Stimulated activated CD8-positive, alpha-beta memory T cell treated with anti-CD3 and anti-CD28 coated beads, Interleukin-7, amount 100 ng/mL, for 24 hours (primary cell): ENCODE measurements at places on chromosomes 3 and 15.

DNA sequence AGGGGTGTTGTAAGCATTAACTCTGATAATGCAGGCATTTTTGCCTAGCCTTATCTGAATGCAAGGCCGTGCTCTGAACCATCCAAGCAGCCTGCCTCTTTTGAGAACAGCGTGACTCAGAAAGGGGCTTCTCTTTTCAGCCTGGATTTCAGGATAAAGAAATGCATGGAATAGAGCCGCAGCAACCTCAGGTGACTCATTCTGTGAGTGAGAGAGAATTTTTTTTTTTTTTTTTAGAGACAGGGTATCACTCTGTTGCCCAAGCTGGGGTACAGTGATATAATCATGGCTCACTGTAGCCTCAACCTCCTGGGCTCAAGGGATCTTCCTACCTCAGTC is 20.6 kb upstream of the PDE8A start:
- no peak for DNase-seq

- no peak for DNase-seq
Measured at GRCh38 chr3:28151608-28152228, 89.7 kb upstream of the CMC1 start.

DNA sequence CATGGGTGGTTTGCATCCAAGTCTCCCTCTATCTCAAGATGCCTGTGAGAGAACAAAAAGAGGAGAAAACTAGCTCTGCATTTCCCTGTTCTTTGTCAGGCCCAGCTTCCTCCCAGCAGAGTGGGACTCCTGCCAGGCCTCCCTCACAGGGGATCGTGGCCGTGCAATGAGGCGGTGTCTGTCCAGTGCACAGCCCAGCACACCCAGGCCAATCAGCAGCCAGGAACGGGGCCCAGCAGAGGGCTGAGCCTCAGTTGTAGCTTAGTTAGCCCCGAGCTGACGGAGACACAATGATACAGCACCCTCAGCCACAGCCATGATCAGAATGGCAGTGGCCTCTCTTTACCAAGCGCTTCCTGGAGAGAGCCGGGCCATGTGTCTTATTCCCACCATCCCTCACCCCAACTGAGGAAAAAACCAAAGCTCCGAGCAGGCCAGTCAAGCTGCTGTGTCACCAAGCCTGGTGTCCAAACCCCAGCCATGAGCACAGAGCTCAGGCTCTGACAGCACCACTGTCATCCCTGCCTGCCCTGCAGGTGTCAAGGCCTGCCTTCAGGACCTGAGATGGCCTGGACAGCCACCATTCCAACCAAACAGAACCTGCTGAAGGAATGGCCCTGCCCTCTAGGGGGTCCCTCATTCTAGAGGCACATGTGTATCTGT is 71.1 kb downstream of the DNAJB8 start:
- no peak for DNase-seq

- no peak for DNase-seq
Measured at GRCh38 chr3:31472479-31473390, 60.0 kb upstream of the STT3B start.

DNA sequence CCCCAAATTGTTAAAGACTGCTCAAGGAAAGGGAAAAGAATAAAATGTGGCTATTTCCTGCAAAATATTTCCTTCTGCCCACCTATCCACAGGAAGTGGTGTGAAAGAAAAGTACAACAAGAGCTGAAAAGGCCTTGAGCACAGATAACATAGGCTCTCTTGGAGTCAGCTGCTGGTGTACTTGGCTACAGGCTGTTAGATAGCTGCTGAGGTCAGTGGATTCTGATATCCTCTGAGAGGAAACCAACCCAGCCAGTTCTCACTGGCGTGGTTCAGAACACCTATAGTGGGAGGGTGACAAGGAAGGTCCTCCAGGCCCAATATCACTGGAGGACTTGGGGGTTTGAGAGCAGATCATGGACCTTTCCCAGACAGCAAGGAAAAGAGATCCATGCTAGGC is 124.4 kb upstream of the GAP43 start:
- no peak for DNase-seq

DNA sequence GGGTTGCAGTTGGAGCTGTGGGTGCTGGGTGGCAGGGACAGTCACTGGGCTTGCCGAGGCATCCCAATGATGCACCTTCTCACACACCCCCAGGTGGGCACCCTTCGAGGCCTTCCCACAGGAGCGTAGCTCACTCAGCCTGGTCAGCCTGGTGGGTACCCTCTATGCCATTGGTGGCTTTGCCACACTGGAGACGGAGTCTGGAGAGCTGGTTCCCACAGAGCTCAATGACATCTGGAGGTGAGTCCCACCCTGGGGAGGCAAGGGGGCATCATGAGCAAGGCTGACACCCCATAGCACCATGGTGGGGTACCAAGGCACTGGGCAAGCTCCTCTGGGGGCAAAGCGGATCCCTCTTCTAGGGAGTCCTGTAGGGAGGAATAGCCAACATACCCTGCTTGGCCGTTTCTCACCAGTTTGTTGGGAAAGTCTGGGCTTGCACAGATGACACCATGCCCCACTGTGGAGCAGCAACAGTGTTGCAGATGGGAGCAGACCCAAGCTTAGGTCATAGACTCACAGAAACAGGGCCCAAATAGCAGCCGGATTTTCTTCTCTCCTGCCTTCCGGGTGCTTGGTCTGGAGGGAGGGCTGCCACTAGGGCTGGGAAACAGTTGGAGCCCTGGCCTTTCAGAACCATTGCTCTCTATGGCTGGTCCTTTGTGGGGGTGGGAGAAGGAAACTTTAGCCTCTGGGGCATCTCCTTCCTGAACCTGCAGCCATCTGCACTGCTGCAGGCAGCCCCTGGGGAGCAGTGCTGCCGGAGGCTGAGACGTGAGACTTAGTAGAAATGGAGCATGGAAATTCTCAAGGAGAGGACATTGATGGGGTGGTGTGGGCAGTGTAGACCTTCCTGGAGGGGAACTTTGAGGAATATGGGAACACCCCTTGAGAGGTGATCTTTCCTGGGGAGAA is 5.7 kb downstream of the KLHL40 start:
- no peak for DNase-seq

DNA sequence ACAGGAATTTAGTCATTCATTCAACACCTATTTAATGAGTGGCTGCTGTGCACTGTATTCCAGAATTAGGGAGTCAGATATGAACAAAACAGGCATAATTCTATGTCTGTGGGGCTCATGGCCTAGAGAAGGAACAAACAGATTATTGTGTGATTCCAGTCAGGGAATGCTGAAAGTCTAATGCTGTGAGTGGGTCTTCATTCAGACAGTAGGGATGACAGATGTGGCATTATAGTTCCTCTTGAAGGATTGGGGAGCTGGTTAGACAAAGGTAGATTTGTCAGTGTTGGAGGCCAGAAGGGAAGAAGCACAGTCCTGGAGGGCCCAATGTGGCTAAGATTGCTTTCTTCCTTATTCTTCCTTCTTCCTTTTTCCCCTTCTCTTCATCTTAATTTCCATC is 226.4 kb upstream of the EIF1B start:
- no peak for DNase-seq

DNA sequence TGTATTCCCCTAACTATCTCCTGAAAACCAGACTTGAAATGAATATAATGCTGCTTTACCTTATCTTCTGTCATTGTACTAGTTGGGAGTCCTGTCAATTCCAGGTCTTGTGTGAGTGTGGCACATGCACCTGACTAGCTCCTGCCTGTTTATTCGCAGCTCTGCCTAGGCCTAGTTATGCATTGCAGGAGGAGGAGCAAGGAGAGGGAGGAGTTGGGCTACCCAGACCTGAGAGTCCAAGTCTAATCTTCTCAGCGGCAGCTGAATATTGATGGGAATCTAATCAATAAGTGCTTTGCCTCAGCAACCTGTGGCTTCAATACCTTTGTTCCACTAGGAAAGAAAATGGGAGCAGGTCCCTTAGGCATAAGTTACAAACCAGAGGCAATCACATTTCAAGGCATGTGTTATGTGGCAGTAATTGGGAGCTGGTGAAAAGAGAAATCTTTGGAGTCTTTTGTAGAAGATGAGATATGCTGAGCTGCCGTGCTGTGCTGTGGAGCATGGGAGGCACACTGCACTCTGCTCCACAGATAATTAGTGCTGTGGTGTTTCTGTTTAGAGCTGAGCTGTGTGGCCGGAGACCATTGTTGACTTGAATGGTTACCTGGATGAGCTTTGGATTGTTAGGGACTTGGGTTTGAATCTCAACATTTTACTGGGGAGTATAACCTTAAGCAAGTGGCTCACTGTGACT is at the start of gene SLC2A2:
SLC2A2 (minus strand) TSS at position 124 of the 697 bp plus-strand sequence; CDS start at position 74, 50 bp downstream.
- DNase-seq, result no peak

- no peak for DNase-seq
Measured at GRCh38 chr3:117674321-117674720, 964.7 kb downstream of the TUSC7 start.

GRCh38 chr3:12920967-12921366 is 79.6 kb upstream of the RPL32 start:
- no peak for DNase-seq

GRCh38 chr3:16417945-16418739 is 95.4 kb downstream of the RFTN1 start:
- DNase-seq, result no peak

DNA sequence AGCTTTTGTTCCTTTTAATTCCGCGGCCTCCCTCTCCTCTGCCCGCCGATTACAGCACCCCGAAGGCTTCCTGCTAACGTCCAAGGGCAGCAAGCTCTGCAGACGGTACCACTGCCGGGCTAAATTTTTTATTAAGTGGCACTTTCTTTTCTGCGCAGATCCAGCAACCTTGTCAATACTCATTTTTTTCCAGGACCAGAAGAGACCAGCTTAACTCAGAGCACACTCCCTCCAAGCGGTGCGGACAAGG is 542 bp upstream of the MEIS2 start:
- DNase-seq, result no peak

GRCh38 chr15:78063970-78064385 is 13.5 kb downstream of the TBC1D2B start:
- DNase-seq, result no peak

DNA sequence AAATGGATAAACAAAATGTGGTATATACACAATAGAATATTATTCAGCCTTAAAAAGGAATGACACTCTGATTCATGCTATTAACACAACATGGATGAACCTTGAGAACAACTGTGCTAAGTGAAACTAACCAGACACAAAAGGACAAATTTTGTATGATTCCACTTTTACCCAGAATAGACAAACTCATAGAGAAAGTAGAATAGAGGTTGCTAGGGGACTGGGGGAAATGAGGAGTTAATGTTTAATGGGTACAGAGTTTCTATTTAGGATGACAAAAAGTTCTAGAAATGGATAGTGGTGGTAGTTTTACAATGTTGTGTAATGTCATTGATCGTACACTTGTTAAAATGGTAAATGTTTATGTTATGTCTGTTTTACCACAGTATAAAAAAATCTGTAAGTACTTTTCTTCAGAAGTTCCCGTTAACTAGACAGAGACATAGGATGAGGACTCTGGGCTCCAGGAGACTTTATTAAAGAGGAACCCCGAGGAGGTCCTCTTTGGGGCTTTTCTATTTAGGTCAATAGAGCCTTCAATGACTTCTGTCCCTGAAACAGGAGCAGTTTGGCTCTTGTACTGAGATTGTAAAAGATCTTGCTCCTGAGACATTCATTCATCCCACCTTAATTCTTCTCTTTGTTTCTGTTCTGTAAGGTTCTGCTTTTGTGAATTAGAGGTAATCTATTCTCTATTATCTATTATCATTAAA is 24.5 kb downstream of the ABHD6 start:
- no peak for DNase-seq

DNA sequence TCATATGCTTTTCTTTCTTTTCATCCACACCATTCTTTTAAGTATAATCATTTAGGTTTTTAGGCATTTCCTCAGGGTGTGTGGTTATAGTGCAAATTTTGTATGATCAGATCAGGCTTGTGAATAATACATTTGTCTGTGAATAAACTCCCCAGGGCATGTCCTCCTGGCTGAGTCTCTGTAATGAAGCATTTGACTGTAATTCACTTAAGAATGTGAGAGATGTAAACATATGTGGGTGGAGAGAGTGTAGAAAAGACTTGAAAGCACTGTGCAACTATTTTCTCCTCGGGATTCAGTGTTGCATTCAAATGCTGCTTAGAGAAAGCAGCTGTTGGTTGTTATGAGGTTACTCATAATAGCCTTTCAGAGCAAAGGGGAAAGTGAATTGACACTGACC is 996.5 kb downstream of the TUSC7 start:
- DNase-seq, result no peak

DNA sequence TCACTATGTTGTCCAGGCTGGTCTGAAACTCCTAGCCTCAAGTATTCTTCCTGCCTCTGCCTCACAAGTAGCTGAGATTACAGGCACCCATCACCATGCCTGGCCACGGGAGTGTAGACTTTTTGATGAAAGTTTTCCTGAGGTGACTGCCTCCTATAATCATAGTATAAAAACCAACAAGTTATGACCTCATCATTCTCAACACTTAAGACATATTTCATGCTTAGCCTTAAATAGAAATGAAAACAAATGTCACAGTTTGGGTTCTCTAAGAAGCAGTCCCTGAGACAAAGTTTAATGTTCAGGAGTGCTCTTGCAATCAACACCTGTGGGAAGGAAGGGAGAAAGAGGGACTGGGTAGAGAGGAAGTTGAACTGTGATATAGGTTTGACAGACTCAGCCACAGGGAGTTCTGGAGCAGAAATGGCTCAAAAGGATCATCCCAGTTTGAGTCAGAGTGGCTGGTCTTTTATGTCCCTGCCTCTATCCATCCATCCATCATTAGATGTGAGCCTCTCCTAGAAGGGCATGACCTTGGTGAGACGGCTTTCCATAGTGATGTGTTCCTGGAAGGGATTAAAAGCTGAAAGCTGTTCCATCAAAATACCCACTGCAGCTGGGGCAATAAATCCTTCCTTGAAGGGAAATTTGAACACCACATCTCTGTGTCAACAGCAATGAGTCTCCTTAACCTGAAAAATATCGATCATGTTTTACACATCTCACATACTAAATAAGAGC is 16.2 kb upstream of the ABHD5 start:
- no peak for DNase-seq

DNA sequence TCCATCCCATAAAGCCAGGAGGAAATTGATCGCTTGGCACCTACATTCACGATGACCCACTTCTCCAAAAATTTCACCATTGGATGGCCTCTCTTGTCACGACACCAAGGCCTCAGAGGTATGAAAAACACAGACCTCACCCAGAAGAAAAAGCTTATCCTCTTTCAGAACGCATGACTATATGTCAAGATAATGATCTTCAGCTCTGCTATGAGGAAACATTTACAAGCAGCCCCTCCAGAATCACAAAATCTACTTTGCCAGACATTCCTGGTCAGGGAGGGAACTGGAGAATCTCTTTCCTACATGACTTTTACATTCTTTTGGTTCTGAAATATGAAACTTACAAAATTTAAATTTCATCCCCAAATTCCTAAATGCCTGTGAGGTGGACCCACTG is 122.7 kb downstream of the WNT5A start:
- DNase-seq, result no peak
